ENCODE measurements at places on chromosomes 1 and 21.
A peak's percentile ranks its signal among the peaks of the same experiment; 100 is the strongest.

- ATAC-seq: peak; percentile 92
Measured at GRCh38 chr1:25904943-25905679, 1.1 kb downstream of the STMN1 start.

GRCh38 chr21:43866659-43867331 lies 1.8 kb downstream of the AGPAT3 start:
- peak; percentile 68 for ATAC-seq

DNA sequence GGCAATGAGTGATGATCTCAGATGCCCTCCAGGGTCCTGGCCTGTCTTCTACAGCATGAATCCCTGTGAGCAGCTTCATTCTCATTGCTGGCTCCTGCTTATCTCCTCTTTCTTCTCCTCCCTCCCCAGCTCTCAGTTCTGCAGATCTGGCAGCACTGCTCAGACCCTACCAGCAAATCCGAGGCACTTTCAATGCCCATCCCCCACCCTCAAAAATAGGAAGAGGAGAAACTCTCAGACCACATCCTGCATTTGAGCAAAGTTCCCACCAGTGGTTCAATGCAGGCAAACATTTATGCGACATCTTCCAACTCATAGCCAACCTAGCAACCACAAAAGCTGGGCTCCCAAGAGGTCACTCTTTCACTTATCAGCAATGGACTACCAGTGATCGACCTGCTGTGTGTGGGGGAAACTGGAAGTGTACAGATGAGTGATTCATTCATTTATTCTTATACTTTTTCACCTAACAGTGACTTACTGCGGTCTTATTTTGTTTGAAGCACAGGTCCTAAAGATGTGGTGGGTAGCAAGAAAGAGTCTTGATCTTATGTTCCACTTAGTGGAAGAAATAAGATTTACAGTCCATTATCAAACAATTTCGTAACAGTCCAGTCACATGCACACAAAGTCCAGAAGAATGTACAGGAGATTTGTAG lies 5.8 kb upstream of the CHI3L2 start:
- peak; percentile 79 for ATAC-seq

GRCh38 chr1:153627715-153628626 lies at the start of gene S100A1:
TSS of gene S100A1 (plus strand) at chr1:153628434. CDS start at chr1:153630522, 2,088 bp downstream.
- ATAC-seq: peak; percentile 2

DNA sequence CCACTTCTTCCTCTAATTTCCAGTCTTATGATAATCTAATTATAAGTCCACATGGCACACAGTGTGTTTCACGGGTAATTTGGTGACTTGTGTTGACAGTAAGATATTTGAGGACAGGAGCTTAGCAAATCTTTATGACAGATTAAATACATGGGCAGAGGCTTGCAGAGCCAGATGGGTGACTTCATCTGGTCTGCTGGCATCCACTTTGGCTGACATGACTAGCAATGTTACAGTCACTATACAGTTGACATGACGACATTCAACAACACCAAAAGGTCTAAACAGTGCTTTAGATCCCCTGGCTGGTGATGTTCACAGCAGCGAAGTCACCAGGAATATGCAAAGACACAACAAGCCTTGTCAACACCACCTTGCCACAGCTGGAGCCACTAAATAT lies 147.2 kb downstream of the ETS2 start:
- ATAC-seq: no peak
